ENCODE measurements at places on chromosomes 16 and 17. TPM values are rescaled to one million over a fixed set of nuclear protein-coding genes. Genes with fewer than 3 reads are reported as not detected.

GRCh38 chr16:56413381-56413780, 12.0 kb downstream of the AMFR start:
- DNase-seq = no peak

DNA sequence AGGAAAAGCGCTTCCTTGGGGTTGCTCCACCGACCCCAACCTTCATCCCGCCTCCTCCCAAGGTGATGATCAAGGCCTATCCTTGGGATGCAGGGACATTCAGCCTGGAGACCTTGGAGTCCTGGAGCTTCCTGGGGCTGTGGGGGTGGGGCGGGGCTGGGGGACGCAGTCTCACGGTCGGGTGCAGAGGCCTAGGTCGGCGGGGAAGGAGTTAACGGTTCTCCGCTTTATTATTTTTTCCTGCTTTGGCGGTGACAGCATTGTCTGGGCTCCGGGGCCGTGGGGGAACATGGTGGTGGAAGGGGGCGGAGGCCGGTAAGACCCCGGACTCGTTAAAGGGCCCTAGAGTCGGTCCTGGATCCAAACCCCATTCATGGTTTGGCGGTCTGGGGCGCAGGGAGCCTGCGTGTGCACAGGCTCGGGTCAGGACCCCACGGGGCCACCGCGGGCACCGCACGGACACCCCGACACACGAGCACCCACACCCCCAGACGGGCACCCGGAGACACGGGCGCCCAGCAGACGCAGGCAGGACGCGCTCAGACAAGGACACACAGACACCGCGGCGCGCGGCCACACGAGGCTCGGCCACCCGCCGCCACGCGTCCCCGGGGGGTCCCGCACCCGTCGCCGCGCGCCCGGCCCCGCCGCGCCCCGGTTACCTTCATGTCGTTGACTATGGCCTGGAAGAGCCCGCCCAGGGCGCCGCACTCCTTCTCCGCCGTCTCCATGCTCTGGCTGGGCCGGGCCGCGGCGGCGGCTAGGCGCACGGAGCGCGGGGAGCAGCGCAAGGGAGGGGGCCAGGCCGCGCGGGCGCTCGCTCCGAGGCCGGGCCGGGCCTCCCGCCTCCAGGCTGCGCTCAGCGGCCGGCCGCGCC, 554 bp downstream of the MTSS2 start:
- DNase-seq = no peak

DNA sequence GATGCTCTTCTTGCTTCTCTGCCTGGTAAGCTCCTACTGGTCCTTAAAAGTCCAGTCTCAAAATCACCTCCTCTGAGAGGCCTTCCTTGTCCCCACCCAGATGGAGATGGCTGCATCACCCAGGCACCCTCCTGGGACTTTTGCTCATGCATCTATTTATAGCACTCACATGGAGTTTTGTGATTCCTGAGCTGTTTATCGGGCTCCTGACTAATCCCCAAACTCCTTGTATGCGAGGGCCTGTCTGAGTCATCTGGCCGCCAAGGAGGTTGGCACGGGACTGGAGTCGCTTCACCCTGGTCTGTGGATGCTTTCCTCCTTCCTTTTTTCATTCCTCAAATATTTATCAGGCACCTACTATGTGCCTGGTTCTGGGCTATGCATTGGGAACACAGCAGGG, 2.3 kb upstream of the MAP2K3 start:
- DNase-seq = peak; percentile 93

Gene CCL14
- polyA plus RNA-seq = not detected

Gene KRT17
- polyA plus RNA-seq = 4,528 TPM

All from foreskin keratinocyte (primary cell).